ENCODE measurements at places on chromosomes 16 and 17. TPM values are rescaled to one million over a fixed set of nuclear protein-coding genes. Genes with fewer than 3 reads are reported as not detected.

DNA sequence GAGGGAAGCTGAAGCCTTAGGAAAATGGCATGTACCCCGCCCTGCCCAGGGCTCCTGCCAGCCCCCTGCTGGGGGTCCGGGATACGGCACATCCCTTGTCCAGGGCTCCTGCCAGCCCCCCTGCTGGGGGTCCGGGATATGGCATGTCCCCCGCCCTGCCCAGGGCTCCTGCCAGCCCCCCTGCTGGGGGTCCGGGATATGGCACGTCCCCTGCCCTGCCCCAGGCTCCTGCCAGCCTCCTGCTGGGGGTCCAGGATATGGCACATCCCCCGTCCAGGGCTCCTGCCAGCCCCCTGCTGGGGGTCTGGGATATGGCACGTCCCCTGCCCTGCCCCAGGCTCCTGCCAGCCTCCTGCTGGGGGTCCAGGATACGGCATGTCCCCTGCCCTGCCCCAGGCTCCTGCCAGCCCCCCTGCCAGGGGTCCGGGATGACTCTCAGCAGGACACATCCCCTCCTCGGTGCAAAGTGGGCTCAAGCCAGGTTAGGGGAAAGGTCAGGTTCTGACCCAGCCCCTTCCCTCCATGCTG lies 43.2 kb downstream of the RPH3AL start:
- no peak for DNase-seq

DNA sequence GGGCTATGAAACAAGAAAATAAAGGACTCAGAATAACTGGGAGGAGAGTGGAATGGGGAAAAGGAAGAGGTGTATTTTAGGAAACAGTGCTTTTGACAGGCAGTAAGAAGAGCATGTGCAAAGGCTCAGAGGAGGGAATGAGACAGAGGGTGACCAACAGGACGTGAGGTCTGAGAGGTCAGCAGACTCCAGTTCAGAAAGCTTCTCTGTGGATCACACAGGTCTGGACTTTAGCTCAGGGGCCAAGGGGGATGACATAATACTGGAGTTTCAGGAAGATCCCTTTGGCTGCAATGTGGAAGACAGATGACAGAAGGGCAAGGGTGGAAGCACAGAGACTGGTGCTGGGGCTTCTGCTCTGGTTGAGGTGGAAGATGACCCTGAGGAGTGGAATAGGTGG lies 489.9 kb upstream of the CDH5 start:
- no peak for DNase-seq

RAMP2 gene
- 1.1 TPM for total RNA-seq

MT4 gene
- total RNA-seq = not detected

Data from Panc1 (cell line).